ENCODE measurements at places on chromosomes 6 and 20.

DNA sequence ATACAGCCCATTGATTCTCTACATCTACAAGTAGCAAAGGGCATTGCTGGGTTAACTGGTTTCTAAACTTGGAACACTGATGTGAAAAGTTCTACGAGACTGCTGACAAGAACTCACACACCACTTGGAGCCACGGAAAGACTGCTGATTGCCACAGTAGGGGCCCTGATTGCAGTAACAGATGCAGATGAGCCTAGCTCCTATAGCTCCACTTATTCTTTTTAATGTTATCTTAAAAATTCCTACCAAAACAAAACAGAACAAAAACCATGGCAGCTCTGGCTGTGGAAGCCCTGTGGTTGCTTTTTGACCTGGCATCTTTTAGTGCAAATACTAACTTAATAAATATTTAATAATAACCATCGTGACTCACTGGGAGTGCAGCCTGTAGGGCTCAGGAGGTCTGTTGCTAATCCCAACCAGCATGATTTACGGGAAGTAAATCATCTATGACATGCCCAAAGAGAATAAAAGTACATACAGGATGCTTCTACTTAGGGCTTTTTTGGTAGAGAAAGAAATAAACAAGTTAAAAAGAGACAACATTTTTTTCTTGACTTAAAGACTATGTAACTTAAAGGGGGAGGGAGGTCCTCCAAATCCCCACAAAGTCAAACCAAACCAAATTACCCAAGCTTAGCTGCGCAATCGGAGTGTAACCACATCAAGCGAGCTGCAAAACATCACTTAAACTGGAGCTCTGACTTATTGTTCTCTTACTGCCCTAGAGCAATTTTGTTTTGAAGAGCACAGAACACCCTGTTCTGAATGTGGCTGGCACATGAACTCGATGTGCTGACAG lies 87.2 kb downstream of the FKBP5 start:
- DNase-seq: no peak

DNA sequence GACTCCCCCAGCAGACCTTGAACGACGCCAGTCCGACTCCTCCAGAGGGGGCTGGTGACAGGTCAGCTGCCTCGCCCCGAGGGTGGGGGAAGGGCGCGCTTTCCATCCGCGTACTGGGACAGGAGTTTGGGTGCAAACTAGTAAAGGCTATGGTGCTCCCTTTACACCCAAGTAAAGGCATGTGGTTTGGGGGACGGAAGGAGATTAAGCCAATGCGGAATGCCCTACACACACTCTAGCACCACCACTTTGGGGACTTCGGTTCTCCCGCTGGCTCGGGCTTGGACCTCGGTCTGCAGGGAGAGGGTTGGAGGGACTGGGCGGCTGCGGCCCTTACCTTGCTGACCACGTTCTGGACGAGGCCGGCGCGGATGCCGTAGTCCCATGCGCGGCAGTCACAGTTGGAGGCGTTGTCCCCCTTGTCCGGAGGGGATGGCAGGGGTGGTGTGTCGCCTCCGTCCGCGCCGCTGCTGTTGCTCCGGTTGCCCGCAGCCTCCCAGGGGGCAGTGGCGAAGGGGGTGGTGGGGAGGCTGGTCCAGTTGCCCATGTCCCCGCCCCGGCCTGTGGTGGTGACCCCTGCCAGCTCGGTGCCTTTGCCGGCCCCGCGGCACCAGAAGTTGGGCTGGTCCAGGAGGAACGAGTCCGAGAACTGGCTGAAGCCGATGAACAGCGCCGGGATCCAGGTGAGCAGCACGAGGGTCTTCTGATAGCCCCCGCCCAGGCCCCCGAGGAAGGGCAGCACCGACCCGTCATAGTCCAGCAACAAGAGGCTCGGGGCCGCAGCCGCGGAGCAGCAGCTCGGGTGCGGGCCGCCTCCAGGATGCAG lies 1.1 kb downstream of the SLC22A23 start:
- DNase-seq: peak; percentile 48

GRCh38 chr6:22146678-22146930 lies 150.2 kb downstream of the PRL start:
- no peak for DNase-seq

DNA sequence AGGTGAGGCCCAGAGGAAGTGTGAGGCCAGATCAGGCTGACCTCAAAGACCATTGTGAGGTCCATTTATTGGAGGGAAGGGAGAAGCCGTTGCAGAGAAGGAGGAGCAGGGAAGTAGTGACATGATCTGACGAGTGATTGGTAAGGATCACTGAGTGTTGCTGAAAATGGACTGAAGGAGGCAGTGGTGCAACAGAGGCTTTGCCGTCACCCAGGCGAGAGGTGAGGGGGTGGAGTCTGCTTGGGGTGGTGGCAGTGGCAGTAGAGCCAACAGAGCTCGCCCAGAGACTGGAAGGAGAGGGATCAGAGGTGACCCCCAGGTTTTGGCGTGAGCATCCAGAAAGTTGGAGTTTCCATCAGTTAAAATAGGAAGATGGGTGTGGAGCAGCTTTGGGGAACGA lies 67.9 kb upstream of the CLDN20 start:
- DNase-seq: no peak

DNA sequence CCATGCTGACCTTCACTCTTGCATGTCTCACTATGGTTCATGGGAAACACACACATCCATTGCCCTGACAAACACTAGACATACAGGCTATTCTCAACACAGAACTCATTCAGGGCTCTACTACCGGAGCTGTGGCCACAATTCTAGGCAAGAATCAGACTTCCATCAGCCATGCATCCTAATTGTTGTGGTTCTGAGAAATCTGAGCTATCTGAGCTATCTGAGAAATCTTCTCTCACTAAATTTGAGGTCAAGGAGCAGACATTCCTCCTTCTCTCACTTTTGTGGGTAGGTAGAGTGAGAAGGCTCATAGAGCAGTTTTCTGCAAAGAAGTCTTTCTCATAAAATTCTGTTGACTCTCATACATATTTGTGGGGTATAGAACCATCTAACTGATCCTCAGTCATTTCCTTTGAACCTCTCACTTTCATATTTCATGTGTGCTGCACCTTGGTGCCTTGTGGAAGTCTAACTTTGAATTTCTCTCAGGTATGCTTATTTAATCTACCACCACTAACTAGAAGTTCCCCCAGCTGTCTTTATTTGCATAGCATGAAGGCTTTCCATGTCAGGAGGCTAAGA lies 43.6 kb downstream of the ADGRF1 start:
- no peak for DNase-seq

GRCh38 chr6:14423955-14424354 lies 306.4 kb downstream of the CD83 start:
- DNase-seq: no peak

DNA sequence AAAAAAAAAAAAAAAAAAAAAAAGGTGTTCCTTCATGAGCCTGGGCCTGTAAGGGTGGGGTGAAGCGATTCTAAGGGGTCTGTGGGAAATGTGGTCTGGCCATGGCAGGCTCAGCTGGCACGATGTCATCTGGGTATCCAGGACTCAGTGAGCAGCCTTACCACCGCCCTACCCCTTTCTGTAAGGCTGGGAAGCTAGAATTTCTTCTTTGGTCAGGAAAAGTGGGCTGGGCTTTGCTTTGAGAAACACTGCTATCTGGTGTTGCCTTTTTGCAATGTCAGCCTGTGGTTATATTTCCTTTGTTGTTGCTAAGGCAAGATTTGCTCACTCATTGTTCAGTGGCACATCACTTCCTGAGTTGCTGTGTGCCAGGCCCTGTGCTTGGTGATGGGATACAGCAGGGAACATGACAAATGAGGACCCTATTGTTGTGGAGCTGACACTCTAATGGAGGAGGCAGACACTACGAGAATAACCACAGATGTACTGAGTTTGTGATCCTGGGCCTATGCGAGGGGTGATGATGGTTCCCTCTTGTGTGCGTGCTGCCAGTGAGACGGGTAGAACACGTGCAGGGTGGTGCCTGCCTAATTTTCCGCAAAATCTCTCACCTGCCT lies 45.9 kb upstream of the ZNFX1 start:
- peak; percentile 47 for DNase-seq

DNA sequence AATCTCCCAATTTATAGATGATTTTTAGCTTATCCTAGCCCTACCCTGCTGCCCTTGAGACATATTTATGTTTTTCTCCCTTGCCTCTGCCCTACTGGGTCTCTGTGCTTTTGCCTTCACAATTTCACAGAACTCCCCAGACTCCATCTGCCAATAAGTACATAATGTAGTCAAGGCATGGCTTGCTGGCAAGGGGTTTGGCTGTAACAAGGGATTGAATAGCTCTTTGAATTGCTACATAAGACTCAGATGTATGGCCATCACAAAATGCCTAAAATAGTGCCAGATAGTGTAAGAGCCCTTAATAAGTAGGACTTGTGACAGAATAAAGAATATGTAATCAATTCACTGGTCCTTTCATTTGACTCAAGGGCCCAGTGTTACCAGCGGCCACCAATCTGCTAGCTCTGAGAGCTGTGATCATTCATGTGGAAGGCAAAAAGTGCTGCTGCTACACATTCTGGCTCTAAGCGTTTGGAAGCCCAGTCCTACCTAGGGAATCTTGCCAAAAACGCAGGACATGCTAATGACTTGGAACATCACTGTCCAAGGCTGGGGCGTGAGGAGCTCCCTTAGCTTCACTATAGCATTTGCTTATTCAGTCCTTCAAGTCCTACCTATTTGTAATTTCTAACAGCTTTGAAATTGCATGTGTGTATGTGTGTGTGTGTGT lies 20.5 kb downstream of the CLVS2 start:
- DNase-seq: no peak

- no peak for DNase-seq
Observed at GRCh38 chr6:154239392-154239791, 117.2 kb downstream of the IPCEF1 start.

DNA sequence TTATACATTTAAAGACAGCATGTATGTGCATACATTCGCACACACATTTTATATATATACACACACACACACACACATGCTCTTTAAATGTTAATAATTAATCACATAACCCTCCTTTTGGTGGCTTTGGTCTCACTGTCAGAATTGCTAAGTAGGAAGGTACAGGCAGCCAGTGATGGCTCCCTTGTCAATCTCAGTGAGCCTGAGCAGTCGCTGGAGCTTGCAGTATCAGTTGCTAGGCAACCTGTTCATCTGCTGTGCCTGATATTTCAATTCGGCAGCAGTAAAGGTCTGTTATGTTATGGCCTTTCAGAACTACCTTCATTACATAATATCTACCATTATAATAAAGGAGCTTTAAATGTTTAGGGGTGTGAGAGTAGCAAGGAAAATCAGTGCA lies 374.3 kb downstream of the LMBRD1 start:
- DNase-seq: no peak

DNA sequence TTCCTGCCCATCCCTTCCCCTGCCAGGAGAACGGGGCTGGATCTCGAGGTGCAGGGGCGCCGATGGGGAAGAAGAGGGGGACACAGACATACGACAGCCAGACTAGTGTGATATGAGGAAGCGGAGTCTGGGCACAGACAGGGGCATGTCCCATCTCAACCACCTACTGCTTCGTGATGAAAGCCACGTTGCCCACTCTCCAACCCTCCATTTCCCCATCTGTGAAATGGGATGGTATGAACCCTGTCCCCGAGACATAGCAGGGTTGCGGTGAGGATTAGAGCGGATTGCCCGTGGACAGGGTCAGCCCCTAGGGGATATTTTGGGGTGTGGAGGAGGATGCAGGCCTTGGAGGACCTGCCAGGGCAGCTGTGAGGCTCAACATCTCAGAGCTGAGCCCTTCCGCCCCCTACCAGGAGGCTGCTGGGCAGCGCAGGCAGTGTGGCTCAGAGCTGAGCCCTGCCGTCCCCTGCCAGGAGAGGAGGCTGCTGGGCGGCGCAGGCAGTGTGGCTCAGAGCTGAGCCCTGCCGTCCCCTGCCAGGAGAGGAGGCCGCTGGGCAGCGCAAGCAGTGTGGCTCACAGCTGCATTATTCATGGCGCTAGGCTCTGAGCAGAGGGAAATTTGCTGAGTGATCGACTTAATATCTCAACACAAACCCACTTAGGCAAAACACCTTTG lies 71.7 kb downstream of the GRM4 start:
- no peak for DNase-seq

DNA sequence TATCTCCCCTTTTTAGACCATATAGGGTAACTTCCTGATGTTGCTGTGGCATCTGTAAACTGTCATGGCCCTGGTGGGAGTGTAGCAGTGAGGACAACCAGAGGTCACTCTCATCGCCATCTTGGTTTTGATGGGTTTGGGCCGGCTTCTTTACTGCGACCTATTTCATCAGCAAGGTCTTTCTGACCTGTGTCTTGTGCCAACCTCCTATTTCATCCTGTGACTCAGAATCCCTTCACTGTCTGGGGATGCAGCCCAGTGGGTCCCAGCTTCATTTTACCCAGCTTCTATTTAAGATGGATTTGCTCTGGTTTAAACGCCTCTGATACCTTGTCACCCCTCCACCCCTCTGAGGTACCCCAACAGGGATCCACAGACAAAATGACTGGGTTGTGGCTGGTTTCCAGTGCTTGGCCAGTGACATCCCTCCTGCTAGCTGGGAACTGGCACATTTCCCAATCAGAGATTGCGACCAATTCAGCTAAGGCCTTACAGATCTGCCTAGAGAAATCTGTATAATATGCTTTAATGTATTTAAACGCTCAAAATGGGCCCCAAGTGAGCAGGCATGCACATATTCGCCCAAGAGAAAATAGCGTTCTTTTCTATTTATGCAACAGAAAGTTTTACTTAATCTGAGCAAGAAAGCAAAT lies 315.6 kb upstream of the QKI start:
- DNase-seq: no peak

GRCh38 chr6:109164331-109164730 lies 69.0 kb downstream of the CEP57L1 start:
- no peak for DNase-seq

GRCh38 chr20:44171775-44172571 lies 15.0 kb downstream of the JPH2 start:
- DNase-seq: no peak

DNA sequence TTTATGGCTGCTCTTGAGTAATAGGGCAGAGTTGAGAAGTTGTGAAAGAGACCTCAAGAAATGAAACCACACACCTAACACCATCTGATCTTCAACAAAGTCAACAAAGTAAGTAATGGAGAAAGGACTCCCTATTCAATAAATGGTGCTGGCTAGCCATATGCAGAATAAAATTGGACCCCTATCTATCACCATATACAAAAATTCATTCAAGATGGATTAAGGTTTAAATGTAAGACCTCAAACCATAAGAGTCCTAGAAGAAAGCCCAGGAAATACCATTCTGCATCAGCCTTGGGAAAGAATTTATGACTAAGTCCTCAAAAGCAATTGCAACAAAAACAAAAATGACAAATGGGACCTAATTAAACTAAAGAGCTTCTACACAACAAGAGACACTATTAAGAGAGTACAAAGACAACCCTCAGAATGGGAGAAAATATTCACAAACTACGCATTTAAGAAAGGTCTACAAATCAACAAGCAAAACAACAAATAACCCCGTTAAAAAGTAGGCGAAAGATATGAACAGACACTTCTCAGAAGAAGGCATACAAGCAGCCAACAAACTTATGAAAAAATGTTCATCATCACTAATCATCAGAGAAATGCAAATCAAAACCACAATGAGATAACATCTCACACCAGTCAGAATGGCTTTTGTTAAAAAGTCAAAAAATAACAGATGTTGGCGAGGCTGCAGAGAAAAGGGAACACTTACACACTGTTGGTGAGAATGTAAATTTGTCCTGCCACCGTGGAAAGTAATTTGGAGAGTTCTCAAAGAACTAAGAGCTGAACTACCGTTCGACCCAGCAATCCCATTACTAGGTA lies 4.0 kb downstream of the MAP3K5 start:
- DNase-seq: no peak
